RWPE1 (cell line): ENCODE measurements at places on chromosomes 4 and X.

- DNase-seq, result no peak
Measured at GRCh38 chr4:44638091-44638490, 13.3 kb downstream of the YIPF7 start.

DNA sequence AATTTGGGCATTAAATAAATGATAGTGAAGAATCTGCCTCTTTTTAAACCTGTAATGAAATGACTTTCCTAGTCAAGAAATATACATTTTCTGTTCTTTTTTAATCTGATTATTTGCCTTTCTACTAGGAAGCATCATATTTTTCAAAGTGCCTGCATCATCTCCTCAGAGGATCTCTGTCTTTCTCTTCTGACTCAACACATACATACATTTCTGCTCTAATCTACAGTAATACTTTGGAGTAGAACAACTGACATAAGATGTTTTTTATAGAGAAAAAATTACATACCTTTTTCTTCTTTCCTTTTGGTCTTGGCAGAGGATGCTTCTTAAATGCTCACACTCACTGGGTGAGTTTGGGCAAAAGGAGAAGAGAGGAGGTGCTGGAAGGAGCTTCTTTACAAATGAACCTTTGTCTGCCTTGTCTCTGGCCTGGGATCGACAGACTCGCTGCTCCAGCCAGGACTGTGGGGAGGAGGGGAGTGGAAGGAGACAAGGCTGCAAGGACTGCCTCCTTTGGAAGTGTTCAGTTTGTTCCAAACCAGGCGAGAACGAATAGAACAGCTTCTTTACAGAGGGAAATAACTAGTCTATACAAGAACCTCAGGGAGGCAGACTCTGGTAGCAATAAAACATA, at the start of gene SCRG1:
Gene SCRG1, minus strand, starts transcription at position 338 of the 637 bp plus-strand sequence. CDS start 7,702 bp downstream, outside the sequence.
- no peak for DNase-seq

DNA sequence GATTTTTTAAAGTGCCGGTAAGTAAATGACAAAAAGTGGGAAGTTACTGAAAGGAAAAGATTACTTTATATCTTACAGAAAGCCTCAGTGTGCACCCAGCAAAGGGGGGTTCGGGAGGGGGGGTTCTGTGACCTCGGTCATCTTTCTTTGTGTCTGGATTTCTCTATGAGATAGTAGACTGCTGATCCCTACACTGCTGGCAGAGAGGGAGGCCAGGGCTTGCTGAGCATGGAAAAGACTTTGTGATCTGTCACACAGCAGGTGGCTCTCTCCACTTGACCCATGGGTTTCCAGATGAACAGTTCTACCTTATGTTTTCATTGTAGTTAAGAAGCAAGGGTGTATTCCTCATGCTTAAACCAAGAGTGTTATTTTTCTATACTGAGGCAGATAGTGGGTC, 475.6 kb downstream of the PCDH10 start:
- no peak for DNase-seq

- no peak for DNase-seq
Measured at GRCh38 chrX:65712005-65712806, 44.8 kb downstream of the MSN start.

- DNase-seq, result no peak
Measured at GRCh38 chrX:28229217-28229616, 248.0 kb upstream of the DCAF8L1 start.

DNA sequence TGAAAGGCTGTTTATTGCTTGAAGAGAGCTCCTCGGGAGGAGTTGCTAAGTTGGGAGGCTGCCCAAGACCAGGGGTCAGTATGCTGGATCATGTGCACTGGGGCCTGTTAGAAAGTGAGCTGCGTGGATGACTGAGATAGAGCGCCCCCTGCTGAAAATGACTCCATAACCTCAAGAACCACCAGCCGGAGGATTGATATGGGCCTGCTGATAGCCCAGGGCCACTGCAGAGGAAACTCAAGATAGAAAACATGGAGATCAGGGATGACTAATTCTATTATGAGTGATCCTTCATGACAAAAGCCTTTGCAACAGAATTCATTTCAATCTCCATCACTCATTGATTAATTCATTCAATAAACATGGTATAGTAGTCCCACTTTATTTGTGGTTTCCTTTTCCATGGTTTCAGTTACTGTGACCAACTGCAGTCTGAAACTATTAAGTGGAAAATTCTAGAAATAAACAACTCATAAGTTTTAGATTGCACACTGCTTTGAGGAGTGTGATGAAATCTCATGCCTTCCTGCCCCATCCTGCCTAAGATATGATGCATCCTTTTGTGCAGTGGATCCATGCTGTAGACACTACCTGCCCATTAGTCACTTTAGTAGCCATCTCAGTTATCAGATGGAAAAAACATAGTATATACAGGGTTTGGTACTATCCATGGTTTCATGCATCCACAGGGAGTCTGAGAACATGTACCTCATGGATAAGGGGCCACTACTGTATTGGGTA, 126.7 kb upstream of the MBNL3 start:
- DNase-seq, result no peak

- DNase-seq, result no peak
Measured at GRCh38 chr4:145565328-145565727, 53.9 kb upstream of the MMAA start.

DNA sequence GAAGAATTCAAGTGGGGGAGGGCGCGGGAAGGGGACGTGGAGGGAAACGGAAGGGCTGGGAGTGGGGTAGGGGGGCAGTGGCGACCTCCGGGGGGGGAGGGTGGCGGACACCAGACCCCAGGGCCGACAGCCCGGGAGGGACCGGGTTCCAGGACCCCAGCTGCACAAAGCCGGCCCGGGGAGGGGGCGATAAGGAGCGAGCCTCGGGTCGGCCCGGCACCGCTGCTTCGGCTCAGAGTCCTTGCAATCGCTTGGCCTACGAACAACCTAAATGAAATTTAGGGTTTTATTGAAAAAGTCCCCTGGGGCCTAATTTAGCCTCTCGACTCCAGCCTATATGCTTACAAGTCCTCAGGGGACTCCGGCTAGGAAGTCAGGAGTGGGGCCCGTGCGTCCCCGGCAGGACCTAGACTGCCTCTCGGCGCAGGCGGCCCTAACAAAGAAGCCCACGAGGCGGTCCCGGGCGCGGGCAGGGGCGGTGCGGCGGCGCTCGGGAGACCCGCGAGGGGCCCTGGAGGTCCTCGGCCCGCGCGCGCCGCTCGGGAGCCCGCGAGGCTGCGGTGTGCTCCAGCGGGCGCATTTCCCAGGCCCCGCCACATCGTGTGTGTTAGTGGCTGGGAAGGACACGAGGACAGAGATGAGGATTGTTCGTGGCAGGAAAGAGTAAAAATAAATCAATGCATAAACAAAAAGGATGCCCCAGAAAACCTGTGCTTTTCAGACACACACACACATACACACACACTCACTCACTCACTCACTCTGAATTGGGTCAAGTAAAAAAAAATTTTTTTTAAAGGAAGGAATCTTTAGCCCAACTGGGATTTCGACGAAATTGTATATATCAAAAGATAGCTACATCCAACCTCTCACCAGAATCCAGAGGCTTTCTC, 70.0 kb downstream of the MGST2 start:
- DNase-seq, result no peak

DNA sequence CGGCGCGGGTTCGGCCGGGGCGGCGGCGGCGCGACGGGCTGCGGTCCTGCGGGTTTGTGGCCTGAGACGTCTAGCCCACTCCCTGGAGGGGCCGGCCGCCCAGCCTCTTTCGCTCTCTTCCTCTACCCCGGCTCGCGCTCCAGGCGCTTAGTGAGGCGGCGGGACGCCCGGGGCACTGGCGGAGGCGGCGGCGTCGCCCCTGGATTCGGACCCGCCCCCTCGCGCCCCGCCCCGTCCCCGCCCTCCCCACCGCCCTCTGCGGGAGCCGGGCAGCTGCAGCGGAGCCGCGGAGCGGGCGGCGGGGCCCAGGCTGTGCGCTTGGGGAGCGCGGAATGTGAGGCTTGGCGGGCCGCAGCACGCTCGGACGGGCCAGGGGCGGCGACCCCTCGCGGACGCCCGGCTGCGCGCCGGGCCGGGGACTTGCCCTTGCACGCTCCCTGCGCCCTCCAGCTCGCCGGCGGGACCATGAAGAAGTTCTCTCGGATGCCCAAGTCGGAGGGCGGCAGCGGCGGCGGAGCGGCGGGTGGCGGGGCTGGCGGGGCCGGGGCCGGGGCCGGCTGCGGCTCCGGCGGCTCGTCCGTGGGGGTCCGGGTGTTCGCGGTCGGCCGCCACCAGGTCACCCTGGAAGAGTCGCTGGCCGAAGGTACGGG, at the start of gene BMP2K:
Gene BMP2K, plus strand, starts transcription at position 272 of the 650 bp plus-strand sequence. Its CDS starts 194 bp downstream, at position 466.
- DNase-seq, result peak; percentile 82

- DNase-seq, result no peak
Measured at GRCh38 chrX:150005027-150005426, 66.7 kb upstream of the EOLA2 start.

- DNase-seq, result no peak
Measured at GRCh38 chr4:160265836-160266235, 1163.0 kb downstream of the RAPGEF2 start.

GRCh38 chr4:102234243-102234838, 110.9 kb downstream of the SLC39A8 start:
- no peak for DNase-seq

- DNase-seq, result peak; percentile 44
Measured at GRCh38 chr4:84379917-84380641, 119.0 kb downstream of the NKX6-1 start.

GRCh38 chr4:833731-834367, 7.9 kb upstream of the CPLX1 start:
- DNase-seq, result no peak

GRCh38 chr4:38365748-38366310, 298.2 kb upstream of the KLF3 start:
- DNase-seq, result no peak

DNA sequence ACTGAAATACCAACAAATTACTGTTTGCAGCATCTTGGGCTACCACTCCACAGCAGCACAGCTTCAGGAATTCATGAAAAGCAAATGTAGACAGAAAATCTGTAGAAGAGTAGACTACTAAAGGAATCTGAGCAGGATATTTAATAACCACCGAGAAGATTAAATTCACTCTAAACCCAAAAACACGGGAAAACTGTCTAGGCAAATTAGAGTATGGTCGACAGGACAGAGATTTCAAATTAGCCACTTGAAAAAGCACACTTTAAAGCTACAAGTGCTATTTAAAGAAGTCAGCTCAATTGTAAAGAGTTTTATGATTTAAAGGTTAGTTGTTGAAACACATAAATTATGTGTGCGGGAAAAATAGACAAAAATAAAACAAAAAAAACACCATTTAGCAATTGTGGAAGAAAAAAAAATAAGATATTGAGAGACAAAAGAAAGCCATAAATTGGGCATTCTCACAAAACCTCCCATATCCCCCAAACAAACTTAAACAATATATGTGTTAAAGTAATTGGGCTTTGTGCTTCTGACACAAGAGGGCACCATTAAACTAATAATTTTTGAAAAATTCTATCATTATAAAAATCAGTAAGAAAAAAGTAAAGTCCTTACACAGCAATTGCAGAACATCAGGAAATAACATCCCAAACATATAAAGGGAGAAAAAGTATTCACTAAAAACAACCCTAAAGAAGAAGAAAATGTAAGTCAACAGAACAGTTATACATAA, 880.8 kb downstream of the TECRL start:
- DNase-seq, result no peak

DNA sequence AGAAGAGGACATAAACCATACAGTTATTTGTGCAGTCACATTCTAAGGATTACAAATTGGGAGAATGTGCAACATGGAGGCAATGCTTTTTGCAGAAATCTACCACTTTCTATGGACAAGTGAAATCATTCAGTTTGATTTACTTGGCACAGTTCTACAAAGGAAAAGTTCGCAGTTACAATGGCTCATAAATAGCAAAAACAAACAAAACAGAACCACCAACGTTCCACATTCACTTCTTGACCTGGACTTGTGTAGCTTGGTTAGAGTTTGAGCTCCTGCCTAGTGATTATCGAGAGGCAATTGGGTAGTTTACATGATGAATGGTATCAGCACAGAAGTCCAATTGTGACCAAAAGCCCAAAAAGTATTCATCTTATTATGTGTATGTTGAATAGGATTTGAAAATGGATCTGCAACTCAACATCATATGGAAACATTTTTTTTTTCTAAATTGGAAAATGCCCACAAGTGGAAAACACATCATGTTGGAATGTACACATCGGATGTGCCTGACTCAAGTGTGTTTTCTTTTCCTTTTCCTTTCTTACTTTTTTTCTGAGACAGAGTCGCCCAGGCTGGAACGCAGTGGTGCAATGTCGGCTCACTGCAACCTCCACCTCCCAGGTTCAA, 123.8 kb downstream of the LUZP4 start:
- no peak for DNase-seq

DNA sequence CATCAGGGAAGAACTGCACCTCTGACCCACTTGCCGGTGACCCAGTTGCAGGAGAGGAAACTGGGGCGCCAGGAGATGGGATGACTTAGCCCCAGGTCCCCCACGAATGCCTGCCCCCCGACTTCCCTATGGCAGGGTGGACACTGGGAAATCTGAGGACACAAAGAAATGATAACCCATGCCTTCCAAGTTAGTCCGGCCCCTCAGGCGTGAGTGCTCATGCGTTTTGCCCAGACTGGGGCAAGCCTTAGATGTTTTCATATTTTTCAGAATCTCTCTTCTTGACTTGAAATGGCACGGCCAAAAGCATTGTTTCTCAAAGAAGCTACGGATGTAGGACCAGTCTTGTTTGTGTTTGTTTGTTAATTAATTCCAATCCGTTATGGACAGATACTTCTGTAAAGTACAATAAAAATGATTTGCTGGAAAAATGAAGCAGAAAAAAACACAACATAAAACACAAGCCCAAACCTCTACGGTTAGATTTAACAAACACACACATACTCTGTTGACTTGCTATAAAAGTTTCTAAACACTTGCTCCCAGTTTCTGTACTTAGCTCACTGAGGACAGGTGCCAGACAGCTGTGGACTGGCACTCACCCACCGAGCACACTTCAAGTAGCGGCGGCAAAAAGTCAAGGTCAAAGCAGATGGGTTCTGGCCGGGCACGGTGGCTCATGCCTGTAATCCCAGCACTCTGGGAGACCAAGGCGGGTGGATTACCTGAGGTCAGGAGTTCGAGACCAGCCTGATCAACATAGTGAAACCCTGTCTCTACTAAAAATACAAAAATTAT, 341.5 kb downstream of the BCOR start:
- DNase-seq, result no peak

GRCh38 chr4:24589448-24589847, 5.1 kb upstream of the DHX15 start:
- no peak for DNase-seq

- no peak for DNase-seq
Measured at GRCh38 chrX:72180539-72180938, 1.0 kb upstream of the PIN4 start.

GRCh38 chrX:72115380-72115779, 16.3 kb downstream of the RTL5 start:
- no peak for DNase-seq
